ENCODE measurements at places on chromosomes 11 and 22. TPM values are rescaled to one million over a fixed set of nuclear protein-coding genes. Genes with fewer than 3 reads are reported as not detected.

The SHANK2 gene
- total RNA-seq: 0.03 TPM

The SLC22A6 gene
- not detected for total RNA-seq

The H19 gene
- total RNA-seq: 611 TPM

The CHRNA10 gene
- total RNA-seq: 1.2 TPM

The RFPL1 gene
- not detected for total RNA-seq

The NXPE2 gene
- 0.14 TPM for total RNA-seq

The ANO5 gene
- 59.1 TPM for total RNA-seq

The OR51B5 gene
- not detected for total RNA-seq

The C11orf21 gene
- total RNA-seq: 47.1 TPM

The CCDC116 gene
- total RNA-seq: 0.16 TPM

The RAB3IL1 gene
- 14.0 TPM for total RNA-seq

The APOBEC3H gene
- 0.32 TPM for total RNA-seq

All from Right ventricle myocardium inferior (tissue), 1 donor.